ENCODE measurements at places on chromosomes 4 and X.

DNA sequence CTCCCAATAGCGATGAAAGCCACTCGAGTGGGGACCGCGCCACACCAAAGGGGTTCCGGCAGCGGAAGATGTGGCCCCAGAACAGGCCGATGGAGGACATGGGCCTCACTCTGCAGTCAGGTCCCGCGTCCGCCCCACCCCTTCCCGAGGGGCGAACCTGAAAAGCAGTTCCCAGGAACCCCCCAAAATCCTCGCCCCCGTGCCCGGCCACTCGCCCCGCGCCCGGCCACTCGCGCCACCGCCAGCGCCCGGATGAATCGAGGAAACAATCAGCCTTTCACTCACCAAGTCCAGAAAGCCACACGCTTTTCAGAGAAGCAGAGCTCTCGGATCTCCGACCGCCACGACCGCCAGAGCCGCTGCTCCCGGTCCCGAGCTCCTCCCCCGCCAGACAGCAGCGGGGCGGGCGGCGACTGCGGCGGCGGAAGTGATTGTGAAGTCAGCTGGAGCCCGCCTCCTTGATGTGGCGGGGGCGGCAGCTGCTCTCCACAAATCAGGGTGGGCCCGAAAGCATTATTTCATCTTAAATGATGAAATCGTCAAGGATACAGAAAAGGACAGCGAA lies at the start of gene PJA1:
Gene PJA1 (minus strand): TSS at position 367 of the 565 bp plus-strand sequence. CDS start 2,380 bp downstream, outside the sequence.
- peak; percentile 74 for DNase-seq

DNA sequence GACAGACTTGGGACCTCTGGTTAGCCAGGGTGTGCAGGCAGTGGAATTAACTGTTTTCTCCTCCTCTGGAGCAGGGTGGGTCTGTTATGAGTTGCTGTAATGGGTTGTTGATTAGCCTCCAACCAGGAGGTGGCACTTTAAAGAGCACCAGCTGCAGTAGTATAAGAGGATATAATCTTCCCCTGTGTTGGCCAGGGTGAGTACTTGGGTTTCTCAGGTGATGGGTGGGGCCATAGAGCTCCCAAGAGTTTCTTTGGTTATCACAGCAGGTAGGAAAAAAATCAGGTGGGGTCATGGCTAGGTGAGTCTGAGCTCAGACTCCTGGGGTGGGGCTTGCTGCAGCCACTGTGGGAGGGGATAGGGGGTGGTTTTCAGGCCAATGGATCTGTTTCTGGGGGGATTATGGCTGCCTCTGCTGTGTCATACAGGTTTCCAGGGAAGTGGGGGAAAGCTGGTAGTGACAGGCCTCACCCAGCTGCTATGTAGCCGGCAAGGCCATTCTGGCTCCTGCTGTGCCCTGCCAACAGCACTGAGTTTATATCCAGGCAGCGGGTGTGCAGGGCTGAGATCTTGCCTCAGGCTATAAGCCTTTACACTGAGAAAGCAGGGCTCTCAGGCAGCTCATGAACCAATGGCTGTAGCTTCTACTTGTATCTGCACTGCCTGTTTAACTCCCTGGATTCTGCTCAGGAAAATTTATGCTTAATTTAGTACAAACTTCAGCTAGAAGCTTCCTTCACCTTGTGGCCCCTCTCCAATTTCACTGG lies 70.1 kb downstream of the CCNG2 start:
- DNase-seq = no peak

- no peak for DNase-seq
These were observed 20.9 kb upstream of the IQCM start for GRCh38 chr4:149836546-149836945.

- DNase-seq = no peak
These were observed 203.0 kb upstream of the GPR101 start for GRCh38 chrX:137236837-137237236.

- DNase-seq = no peak
These were observed 82.1 kb downstream of the ALPK1 start for GRCh38 chr4:112379306-112379705.

DNA sequence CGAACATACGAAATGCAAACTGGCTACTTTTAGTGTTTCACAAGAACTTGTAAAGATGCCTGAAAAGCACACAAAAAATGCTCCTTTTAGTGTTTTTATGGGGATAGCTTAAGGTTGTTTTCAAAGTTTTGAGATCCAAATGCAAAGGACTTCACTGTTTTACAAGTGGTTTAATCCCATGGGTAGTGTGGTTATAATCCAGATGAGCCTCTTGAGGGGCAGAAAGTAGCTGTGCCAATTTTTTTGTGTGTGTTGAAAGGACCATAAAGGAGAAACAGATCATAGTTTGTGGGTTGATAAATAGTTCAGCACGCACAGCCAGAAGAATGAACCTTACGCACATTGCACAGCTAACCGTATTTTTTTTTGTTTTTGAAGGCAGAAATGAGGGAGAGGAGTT lies 126.9 kb upstream of the GIMD1 start:
- no peak for DNase-seq

DNA sequence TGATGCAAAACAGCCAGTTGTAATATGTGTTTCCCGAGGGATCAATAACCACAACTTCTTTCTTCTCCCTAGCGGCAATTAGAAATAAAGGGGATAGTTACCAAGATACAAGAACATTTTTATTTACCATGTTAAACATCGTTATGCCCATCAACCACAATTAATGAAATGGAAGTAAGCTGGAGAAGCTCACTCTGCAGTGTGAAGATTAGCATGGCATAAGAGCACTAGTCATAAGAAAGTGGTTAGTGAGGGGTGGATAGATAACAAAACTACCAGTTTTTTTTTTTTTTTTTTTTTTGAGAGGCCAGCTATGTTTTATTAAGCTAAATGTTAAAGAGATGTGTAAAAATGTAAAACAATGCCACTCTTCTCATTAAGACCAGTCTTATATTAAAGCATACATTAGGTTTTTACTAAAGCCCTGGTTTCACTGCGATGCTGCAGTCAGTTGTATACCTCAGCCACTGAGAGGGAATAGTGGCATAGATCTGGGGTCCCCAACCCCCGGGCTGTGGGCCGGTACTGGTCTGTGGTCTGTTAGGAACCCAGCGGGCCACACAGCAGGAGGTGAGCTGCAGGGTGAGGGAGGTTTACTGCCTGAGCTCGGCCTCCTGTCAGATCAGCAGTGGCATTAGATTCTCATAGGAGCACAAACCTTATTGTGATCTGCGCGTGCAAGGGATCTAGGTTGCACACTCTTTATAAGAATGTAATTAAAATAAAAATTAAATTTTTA lies 27.9 kb upstream of the NFXL1 start:
- no peak for DNase-seq

GRCh38 chrX:70592091-70592490 lies 147.5 kb downstream of the DLG3 start:
- peak; percentile 48 for DNase-seq

DNA sequence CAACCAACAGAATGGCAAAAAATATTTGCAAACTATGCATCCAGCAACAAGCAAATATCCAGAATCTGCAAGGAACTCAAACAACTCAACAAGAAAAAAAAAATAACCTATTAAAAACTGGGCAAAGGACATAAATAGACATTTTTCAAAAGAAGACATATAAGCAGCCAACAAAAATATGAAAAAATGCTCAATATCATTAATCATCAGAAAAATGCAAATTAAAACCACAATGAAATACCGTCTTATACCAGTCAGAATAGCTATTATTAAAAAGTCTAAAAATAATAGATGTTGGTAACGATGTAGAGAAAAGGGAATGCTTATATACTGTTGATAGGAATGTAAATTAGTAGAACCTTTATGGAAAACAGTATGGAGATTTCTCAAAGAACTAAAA lies 53.4 kb downstream of the WDR19 start:
- no peak for DNase-seq

GRCh38 chr4:23614284-23614892 lies 275.5 kb downstream of the PPARGC1A start:
- DNase-seq = peak; percentile 9

DNA sequence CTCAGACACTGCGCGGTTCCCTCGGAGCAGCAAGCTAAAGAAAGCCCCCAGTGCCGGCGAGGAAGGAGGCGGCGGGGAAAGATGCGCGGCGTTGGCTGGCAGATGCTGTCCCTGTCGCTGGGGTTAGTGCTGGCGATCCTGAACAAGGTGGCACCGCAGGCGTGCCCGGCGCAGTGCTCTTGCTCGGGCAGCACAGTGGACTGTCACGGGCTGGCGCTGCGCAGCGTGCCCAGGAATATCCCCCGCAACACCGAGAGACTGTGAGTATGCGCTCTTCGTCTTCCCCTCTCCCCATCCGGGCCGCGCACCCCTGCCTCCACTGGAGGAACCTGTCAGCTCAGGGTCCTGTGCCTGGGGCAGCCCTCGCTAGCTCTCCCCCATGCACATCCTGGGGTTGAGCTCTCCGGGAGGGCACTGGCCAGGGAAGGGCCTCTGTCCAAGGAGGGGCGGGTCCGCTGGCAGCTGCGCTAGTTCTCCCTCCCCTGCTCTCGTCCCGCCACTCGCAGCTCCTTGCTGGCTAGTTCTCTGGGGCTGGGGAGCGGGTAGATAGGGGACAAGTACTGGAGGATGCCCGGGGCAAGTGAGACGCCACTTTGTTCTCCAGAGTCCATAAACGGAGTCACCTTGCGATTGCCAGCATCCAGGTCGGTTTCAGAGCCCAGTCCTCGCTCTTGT lies 2.2 kb downstream of the SLIT2 start:
- DNase-seq = no peak

DNA sequence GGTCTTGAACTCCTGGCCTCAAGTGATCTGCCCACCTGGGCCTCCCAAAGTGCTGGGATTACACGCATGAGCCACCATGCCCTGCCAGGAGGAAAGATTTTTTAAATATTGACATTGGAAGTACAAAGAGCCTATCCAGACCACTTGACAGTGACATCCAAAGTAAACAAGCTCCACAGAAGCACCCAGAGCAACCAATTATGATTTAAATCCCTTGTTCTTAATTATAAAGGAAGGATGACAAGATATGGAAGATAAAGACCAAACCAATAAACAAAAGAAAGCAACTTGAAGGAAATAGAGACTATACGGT lies 27.7 kb upstream of the RPL34 start:
- no peak for DNase-seq

- DNase-seq = no peak
These were observed 927.5 kb upstream of the INTU start for GRCh38 chr4:126705266-126705665.

GRCh38 chr4:176642472-176642871 lies 150.2 kb downstream of the VEGFC start:
- DNase-seq = no peak

DNA sequence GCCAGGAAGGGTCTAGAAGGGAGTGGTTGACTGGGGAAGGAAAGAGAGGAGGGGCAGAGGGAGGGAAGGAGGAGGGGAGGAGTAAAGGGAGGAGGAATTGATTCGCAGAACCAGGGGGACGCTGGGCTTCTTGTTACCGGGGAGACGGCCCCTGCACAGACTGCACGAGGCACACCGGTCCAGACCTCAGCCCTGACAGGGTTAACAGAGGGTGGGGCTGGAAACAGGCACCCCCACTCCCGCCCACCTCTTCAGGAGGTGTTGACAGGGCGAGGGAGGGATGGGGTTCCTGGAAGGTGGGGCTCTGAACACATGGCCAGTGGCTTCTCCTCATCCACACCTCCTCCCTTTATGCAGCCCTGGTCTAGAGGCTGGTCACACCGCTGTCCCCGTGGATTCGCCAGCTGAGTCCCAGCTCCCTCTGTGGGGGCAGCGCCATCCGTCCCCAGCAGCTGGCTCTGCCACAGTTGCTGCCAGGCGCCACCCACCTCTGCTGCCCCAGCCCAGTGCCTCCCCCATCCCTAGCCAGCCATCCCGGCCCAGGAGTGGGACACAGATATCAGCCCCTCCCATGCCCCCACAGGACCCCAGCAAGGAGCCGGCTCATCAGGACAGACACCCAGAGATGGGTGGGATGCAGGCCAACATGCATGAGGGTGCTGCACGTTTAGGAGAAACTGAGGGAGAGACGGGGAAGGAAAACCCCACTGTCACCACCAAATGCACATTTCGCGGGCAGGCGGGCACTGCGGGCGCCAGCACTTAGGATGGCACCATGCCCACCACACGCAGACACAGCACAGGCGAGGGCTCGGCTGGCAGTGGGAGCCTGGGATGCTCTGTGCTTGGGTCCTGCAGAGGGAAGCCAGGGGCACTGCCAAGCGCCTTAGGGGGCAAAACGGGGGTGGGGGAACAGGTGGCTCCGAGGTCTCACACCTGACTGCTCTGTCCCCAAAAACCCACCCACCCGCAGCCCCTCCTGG lies 87.6 kb downstream of the ABLIM2 start:
- no peak for DNase-seq

- no peak for DNase-seq
These were observed 68.6 kb downstream of the BMP15 start for GRCh38 chrX:50978920-50979682.

DNA sequence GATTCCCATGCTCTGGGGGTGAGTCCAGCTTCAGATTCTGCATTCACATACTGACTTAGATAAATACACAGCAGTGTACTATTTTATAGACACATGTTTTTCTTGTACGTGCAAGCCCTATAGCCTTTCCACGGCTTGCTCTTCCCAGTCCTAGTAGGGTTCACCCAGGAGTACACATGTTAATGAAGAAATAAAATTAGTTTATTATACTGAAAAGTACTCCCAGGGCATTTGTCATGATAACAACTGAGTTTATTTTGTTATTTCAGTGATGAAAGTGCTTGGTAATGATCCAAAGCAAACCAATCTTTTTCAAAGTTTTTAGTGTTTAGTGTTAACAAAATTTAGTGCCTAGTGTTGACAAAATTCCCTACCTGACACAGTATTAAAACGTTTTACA lies 21.3 kb downstream of the MAPK10 start:
- DNase-seq = no peak

- DNase-seq = no peak
These were observed 1.3 kb upstream of the SEPSECS start for GRCh38 chr4:25161593-25161950.

GRCh38 chrX:73182502-73183114 lies 32.0 kb downstream of the NAP1L2 start:
- no peak for DNase-seq

DNA sequence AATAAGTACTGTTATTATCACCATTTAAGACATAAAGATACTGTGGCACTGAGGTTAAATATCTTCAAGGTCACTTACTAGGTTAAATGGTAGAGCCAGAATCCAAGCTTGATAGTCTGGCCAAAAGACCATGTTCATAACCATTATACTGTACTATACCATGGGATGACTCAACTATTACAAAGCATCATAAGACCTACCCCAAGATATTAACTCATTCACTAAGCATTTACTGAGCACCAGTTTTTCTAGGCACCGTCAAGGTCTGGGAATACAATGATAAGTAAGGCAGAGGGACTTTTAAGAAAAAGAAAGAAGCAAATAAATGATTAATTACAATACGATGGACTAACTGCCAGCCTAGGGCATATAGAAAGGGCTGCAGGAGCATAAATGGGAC lies 95.5 kb upstream of the KCTD8 start:
- DNase-seq = no peak

GRCh38 chrX:120727452-120727851 lies 97.6 kb upstream of the C1GALT1C1 start:
- DNase-seq = no peak
